ENCODE measurements at places on chromosomes 6 and 20. TPM values are rescaled to one million over a fixed set of nuclear protein-coding genes. Genes with fewer than 3 reads are reported as not detected.

KIFC1 gene
- total RNA-seq, result 133 TPM

TFAP2D gene
- total RNA-seq, result not detected

MYL9 gene
- total RNA-seq, result 0.59 TPM

TCF21 gene
- total RNA-seq, result not detected

NRSN1 gene
- total RNA-seq, result not detected

WFDC5 gene
- not detected for total RNA-seq

NOL4L gene
- total RNA-seq, result 18.3 TPM

PARD6B gene
- 4.6 TPM for total RNA-seq

DNA sequence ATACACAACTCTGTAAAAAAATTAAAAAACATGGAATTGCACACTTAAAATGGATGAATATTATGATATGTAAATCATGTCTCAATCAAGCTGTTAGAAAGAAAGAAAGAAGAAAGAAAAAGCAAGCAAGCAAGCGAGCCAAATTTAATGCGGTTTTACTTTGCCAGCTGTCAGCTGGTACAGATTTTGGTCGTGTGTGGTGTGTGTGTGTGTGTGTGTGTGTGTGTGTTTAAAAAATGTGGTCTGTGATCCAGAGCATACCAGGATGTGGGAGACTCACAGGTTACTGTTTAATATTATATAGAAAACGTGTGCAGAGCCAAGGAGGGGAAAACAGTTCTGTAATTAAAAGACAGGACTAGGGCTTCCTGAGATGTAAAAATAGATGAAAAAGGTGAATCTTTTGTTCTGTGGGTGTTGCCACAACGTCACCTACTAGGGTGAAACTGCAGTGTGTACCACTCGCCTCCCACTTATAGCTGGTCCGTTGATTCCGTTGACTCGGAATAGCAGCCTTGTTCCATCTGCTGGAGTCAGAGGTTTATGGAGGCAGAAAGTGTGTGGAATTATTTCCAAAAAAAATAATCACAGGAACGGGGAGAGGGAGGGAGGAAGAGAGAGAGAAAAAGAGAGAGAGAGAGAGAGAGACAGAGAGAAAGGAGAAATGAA is 197.7 kb downstream of the BCAS1 start:
- DNase-seq, result peak; percentile 75

- no peak for DNase-seq
Measured at GRCh38 chr6:16165641-16166040, 36.8 kb downstream of the MYLIP start.

DNA sequence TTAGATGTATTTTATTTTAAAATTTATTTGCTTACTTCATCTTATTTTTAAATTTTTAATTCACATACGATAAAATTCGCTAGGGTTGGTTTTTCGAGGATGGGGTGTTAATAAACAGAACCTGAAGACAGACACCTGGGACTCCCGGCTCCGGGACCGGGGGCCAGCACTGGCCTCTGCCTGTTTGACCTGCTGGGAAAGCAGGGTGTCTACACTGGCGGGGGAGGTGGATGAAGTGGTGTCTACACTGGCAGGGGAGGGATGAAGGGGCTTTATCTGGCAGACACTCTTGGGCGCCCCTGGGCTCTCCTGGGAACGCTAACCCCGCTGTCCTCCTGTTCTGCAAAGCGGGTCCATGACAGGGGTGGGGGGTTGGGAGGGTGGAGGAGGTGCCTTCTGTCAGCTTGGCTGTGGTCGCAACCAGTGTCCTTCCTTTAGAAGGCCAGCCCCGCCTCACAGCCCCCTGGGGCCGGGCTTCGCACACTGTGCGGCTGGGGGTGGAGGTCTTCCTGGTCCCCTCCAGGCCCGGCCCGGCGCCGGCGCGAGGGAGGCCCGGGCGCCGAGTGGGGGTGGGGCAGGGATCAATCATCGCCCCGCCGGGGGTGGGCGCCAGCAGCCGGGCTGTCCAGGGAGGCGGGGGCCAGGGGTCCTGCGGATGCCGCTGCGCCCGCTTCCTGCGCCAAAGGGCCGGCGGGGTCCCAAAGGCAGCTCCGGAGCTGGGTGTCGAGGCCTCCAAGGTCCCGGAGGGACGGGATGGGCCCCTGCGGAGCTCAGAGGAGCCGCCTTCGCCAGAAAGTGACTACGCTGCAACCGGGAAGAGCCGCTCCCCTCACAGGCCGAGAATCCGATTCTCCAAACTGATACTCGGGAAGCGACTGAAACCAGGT is 1.8 kb downstream of the GATA5 start:
- DNase-seq, result no peak

DNA sequence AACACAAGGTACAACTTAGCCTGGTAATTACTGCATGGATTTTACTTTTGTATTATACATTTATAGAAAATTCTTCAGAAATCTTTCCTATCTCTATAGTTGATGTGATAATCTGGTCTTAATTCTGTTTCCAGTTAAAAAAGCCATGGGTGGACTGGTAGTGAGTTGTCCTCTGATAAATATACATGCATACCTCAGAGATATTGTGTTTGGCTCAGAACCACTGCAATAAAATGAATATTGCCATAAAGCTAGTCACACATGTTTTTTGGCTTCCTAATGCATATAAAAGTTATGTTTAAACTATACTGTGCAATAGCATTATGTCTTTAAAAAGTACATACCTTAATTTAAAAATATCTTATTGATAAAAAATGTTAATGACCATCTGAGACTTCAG is 708.6 kb upstream of the MARCKS start:
- no peak for DNase-seq

DNA sequence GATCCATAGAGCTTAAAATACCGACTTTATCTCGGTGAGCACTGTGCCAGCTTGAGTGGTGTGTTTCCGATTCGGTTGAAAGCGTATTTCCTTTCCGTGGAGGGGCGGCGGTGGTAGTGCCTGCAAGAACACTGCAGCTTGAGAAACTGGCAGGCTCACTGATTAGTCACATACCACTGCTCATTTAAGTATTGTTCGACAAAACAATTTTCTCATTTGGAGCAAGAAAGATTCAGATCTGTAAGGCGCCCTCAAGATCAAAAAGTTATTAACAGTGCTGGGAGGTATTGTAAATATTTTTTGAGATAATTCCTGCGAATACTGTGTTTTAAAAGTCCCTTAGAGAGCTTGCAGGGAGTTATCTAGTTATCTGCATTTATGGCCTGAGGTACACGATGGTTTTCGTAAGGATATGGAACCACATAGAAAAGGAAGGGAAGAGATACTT is 1.3 kb downstream of the MAPK14 start:
- DNase-seq, result peak; percentile 82

DNA sequence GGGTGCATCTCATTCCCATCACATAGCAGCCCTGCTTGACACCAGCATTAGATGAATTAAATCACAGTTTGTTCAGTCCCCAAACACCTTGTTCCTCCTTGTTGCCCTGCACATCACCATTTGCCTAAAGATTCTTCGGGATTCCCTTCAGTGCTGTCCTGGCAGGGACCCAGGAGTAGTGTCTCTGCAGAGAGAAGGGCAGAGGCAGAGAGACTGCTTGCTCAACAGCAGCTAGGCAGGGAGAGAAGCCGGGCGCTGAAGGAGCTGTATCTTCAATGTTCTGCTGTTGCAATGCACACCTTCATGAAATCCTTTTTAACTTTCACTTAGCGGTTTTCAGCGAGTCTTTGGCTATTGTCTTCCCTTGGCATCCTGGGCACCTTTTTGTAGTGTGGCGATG is 362.9 kb downstream of the FARS2 start:
- DNase-seq, result no peak

GRCh38 chr6:156273065-156273711 is 504.0 kb upstream of the ARID1B start:
- no peak for DNase-seq

GRCh38 chr6:99092461-99092860 is 144.7 kb upstream of the FBXL4 start:
- no peak for DNase-seq

GRCh38 chr6:93124006-93124632 is 295.2 kb downstream of the EPHA7 start:
- no peak for DNase-seq

DNA sequence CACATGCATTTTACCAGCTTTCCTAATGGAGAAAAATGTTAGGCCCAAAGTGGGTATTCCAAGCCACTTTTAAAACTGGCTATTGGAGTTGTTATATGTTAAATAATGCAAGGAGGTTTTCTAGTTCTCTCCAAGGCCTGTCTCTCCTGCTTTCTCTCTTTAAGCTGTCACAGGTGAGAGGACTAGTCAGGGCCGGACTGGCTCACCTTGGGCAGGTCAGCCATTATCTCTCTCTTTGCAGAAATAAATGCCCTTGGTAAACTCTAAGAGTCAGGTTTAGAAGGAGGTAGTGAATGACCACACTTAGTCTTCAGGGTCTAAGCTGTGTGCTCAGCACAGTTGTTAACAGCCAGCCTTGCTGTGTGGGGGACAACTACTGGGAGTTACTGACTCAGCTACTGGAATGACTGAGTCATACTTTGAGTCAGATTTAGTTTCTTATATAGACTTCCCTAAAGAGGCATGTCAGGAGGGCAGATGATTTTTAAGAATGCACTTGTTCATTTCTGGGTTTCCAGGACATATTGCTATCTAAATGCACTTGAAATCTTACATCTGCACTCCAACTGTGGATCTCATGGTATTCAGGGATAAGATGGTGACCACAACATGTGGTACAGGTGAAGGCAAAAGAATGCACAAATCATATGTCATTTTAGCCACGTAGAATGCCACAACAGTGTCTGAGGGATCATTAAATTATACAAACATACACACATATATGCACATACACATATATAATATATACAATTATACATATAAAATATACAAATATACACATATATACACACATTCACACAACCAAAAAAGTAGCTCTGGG is 719.4 kb downstream of the EPM2A start:
- peak; percentile 64 for DNase-seq

DNA sequence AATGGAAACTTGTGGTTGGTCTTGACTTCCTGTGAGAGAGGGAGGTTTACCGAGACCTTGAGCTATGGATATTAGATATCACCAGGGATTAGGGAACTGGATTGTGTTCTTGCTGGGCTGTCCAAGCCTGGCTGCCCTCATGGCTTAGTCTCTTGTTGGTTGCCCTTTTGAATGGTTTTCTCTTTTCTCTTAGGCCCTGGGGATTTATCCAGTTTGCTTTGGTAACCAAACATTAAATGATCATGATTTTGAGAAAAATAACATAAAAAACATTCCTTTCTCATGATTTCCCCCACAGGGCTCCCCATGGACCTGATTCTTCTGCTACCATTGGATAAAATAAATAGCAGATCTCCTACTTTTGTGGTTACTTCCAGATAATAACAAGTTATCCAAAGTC is 306.4 kb upstream of the RNF217 start:
- DNase-seq, result no peak

GRCh38 chr20:19129306-19129705 is 83.1 kb upstream of the SLC24A3 start:
- no peak for DNase-seq

DNA sequence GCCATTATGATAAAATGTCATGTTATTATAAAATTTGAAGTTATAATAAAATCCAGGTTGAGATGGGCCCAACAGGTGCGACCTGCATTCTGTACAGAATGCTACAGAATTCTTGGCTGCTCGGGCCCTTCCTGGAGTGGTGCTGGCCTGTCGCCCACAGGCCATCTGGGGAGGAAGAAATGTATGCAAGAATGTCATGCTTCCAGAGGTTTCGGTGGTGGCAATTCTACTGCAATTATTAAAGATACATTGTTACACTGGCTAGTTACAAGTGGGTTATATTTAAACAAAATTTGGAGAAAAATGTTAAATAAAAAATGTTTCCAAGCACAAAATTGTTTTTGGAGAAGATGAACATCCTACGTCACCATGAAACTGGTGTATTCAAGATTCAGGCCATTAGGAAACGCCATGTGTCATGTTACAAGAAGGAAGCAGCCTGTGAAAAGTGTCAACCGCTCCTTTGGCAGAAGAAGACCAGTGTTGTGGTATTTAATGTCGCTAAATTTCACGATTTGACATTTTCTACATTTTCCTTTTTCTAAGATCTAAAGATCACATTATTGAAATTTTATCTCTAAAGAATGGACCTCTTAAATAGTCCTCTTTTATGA is 7.1 kb downstream of the RAMACL start:
- no peak for DNase-seq

DNA sequence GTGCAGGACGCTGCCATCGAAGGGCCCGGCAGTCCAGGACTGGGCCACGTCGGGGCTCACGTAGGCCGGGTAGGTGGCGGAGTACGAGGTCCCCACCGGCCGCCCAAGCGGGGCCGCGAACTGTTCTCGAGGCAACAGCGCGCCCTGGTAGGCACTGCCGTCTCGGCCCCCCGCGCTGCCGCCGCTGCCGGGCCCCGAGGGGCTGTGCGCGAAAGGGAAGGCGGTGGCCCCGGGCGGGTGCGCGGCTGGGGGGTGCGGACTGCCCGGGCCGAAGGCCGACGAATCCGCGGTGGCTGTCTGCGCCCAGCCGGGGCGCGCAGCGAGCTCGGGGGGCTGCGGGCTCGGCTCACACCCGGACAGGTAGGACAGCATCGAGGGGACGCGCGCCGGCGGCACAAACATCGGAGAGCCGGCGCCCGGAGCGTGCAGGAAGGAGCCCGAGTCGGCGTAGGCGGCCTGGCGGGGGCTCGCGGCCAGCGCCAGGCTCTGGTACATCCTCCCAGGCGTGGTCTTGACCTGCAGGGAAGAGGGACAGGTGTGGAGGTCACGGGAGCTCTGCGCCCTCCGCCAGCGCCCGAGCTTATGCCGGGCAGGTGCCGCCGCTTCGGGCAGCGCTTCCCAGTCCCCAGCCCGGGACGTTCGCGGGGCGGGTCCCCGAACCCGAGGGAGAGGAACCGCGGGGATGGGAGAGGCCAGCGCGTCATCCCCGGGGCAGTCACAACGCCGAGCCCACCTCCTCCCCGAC is 596 bp downstream of the GATA5 start:
- DNase-seq, result no peak

DNA sequence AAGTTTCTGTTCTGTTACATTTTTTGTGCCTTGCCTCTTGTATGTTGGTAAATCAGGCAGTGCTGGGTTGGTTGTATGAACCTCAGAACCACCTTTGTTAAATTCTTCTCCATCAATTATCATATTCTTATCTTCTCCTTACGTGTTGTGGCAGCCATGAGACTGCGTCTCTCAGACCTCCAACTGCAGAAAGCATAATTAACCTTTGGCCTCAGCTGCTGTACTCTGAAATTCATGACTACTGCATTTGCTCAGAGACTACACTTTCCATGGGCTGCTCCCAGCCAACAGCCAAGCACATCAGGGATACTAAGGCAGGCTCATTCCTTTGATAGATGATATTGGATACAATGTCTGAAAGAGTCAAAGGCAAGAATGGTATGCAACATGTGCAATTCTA is 15.1 kb upstream of the SNX3 start:
- DNase-seq, result no peak

DNA sequence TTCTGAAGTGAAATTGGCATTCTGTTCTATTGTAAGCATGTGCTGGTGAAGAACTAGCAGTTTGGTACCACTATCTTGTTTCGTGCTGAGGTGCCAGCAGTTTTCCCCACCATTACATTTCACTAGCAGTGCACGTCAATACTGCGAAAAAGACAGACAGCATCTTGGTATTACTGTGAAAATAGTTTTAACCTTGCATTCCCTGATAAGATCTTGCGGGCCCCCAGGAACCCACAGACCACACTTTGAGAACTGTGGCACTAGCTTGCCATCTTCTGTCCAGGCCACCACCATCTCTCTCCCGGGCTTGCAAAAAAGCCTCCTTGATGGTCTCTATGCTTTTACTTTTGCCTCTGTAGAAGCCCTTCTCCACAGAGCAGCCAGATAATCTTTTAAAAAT is 185.7 kb downstream of the BACH2 start:
- peak; percentile 94 for DNase-seq

All from activated CD8-positive, alpha-beta memory T cell treated with anti-CD3 and anti-CD28 coated beads, Interleukin-2, amount 10 ng/mL, durations not matched to agents 7 days and 5 days (primary cell).